ENCODE measurements at places on chromosomes 3 and 15.
A peak's percentile ranks its signal among the peaks of the same experiment; 100 is the strongest.

- DNase-seq = no peak
Observed at GRCh38 chr3:30112902-30113484, 493.4 kb upstream of the TGFBR2 start.

- DNase-seq = no peak
Observed at GRCh38 chr15:48370460-48370859, 39.2 kb downstream of the DUT start.

DNA sequence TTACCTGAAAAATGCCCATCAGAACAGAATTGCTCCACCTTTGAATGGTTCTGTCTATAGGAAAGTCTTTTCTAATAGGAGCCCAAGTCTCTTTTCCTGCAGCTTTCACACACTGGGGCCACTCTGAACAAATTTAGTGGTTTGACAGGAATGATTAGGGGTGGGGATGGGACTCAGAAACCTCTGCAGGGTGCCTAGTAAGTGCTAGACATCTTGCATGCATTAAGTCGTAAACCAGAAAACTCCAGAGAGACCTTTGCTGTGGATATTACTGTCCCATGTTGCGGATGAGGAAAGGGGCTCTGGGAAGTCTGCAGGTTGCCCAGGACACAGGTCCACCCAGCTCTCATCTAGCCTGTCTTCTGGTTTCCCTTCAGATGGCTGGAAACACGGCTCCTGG, 189.7 kb downstream of the OPA1 start:
- DNase-seq = no peak

- no peak for DNase-seq
Observed at GRCh38 chr3:176714034-176714433, 483.2 kb downstream of the TBL1XR1 start.

DNA sequence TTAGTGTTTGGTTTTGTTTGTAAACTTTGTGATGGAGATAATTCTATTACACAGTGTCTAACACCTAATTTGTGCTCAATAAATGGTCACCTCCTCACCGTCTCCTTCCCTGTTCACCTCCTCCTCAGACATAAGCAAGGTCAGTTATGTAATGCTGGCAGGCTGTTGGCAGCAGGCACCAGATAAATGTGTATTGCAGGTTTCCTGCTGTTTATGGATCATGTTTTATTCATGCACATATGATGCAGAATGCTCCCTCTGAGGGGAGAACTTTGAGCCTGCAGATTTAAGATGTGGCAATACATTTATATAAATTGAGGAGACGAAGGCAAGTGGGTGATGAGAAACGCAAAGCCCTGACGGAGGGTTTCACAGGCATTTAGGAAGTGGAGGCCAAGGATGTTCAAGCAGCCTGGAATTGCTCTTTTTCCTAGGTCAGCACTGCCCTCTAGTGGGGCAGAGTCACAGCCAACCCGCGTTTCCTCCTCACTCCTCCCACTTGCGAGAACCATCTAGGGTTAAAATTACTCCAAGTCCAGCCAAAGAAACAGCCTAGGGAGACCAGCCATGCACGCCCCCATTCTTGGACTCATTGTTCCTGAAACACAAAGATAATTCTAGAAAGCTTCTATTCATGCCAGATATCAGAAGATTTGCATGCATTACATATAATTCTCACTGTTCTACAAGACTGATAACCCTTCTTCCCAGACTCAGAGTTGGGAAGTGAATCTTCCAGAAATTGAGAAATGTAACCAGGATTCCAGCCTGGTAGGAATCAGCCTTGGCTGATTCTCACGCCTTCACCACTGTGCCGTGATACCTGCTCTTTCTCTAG, 228.7 kb downstream of the SLCO3A1 start:
- DNase-seq = peak; percentile 69

DNA sequence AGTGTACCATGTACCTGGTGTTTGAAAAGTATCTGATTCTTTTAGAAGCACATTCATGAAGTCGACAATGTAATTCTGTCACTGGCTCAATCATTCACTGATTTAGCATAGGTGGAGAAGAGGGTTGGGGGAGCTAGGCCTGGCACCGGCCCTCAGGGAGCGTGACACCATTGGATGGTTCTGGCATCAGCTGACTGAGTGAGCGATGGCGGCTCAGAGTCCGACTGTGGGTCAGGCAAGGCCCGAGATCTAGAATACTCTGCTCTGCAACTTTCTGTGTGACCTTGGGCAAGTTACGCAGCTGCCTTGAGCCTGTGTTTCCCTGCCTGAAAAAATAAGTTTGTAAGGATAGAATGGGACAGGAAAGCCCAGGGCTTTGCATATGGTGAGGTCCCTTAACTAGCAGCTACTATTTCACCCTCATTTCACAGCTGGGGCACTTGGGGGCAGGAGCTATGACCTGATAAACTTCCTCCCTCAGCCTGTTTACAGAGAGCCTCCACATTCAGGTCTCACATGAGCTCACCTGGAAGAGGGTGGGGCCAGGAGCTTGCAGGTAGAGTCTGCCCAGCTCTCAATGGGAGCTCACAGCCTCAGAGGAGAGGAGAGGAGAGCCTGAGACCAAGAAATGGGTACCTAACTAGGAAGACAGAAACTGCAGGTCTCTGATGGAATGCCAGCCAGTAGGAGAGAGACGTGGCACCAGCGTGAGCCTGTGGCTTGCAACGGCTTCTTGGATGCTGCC, 153.7 kb upstream of the TLE3 start:
- DNase-seq = no peak

DNA sequence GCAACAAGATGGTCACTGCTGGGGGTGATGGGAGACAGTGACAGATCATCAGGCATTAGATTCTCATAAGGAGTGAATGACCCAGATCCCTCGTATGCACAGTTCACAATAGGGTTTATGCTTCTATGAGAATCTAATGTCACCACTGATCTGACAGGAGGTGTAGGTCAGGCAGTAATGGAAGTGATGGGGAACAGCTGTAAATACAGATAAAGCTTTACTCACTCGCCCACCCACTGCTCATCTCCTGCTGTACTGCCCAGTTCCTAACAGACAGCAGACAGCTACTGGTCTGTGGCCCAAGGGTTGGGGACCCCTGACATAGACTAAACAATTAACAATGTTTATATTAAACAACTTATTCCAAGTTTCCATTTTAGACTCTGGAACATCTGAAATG, 25.4 kb downstream of the IFT80 start:
- no peak for DNase-seq

DNA sequence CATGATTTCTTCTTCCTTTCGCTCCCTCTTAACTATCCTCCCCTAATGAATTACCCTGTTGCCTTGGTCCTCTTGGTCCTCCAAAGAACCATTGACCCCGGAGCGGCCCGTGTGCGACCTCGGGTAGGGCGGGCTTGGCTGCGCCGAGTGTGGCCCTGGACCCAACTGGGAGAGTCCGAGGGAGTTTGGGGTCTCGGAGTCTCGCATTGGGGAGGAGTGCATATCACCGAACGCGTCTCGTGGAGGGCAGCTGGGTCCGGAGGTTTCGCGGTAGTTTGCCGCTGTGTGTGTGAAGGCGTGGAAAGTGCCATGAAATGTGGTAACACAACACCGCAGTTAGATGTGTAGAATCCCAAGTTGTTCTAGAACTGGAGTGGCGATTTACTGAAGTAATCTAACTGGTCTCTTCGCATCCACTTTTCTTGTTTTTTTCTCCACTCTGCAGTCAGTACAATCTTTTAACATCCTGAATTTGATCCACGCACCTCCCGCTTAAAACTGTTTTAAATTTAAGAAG, 363 bp downstream of the GTF2E1 start:
- no peak for DNase-seq

- no peak for DNase-seq
Observed at GRCh38 chr3:107432646-107433045, 55.4 kb downstream of the CCDC54 start.

DNA sequence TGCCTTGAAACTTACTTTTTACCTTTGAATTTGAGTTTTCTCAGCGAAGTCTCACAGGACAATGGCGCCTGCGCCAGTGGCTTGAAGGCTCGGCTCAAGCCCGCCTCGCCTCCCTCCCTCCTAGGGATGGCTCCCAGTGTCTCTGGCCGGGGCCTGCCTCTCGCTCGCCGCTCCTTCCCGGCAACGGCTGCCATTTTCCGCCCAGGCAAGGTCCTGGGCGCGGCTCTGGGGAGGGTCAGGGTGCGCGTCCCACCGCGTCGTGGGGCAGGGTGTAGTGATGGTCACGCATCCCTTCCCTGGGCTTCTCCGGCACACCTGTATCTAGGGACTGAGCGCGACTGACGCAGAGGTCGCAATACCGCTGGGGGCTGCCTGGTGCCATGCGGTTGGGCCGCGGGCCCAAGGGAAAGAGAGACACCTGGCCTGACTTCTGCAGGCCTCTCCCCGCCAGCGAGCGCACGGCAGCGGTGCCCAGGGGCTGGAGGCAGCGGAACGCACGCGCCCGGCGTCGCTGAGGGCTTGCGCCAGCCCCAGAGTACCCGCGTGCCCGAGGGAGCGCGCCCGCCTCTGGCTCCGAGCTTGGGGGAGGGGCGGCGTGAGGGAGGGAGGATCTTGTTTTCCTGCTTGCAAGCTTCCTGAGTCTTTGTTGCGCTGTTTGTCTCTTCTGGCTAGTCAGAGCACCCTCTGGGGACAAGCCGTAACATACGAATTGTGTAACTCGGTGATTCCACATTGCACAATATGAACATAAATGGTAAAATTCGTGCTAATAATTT, 20.7 kb upstream of the FEM1B start:
- peak; percentile 89 for DNase-seq

DNA sequence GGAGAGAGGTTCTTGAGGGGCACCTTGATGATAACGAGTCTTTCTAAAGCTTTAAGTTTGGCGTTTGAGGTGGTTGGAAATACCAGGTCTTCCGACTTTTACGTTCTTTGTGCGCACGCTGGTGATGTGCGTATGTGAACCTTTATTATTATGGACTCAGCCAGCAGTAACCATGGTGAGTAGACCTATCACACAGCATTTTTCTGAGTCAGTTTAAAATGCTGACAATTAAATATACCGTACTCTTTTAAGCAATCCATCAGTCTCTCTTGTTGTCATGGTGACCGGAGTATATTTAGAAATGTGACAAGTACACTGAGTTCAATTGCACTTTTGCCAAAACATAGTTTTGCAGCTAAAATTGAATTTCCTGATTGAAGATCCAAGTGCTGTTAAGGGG, 172.2 kb downstream of the LPP start:
- DNase-seq = no peak

DNA sequence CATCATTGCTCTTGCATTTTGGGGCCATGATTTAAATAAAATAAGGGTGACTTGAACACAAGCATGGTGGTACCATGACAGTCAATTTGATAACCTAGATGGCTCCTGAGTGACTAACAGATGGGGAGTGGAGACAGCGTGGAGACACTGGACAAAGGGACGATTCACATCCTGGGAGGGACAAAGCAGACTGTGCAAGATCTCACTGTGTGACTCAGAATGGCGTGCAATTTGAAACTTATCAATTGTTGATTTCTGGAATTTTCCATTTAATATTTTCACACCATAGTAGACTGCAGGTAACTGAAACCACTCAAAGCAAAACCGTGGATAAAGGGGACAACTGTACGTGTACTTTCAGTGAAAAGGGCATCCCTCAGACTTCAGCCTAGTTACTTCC, 25.5 kb downstream of the MCCC1 start:
- DNase-seq = no peak

- DNase-seq = no peak
Observed at GRCh38 chr15:36911322-36911944, 188.9 kb downstream of the MEIS2 start.

DNA sequence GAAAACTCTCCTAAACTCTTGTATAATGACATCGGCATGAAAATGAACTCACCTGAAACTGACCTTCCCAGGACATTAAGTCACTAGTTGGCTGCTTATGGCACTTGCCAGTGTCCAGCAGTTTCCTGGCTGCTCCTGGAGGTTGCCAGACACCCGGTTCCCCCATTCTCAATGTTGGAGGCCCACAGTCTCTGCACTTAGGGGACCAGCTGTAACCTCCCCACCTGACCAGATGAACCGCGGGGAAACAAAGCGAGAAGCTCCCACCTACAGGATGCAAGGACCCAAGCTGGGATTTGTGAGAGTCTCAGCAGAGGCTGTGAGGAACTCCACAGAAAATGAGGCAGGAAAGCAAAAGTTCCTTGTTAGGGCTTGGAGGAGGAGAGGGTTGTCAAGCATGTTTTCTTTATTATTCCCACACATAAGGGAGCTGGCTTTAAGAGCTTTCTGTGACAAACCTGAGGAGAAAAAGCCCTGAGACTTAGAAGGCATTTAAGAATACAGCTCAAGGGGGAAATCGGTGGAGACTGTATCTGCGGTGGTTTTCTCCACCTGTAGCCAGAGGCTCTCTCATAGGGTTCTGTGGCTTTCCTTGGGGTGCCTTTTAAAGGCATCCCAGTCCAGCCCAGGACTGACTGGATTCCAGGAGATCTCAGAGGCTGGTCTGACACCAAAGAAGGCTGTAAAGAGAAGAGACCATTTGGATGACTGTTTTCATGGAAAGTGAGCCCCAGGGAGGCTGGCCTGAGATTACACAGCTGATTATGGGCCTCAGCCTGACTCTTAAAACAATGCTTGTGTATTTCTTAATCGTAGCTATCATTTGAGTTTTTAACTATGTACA, 4.6 kb downstream of the TPM1 start:
- no peak for DNase-seq

DNA sequence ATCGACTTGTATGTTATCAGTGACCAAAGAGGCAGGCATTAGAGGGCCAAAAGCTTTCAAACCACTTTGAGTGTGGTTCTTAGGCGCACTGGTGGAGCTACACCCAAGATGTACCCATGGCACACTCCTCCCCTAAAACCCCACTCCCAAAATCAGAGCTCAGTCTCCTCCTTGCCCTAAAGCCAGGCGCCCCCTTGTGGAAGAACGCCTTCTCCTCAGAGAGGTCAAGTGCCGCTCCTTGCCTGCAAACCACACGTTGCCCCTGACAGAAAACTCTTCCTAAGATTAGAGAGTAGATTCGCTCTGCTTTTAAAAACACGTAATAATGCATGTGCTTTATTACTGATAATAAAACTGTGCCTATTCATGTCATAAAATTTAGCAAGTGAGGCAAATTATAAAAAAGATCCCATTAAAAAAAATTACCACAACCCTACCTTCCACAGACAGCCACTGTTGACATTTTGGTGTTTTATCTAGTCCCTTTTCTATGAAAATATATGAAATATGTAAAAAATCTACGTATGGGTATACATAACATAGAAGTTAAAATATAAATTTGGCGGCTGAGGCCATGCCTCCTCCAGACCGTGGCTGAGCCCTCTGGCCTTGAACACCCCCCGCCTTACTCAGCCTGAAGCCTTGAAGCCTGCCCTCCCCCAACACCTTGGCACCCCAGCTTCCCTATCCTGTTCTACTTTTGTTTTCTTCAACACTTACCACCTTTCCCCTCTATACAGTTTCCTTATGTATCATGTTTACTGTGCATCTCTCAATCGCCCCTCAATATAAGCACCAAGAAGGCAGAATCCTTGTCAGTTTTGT, 33.5 kb downstream of the BCL2L10 start:
- peak; percentile 91 for DNase-seq

DNA sequence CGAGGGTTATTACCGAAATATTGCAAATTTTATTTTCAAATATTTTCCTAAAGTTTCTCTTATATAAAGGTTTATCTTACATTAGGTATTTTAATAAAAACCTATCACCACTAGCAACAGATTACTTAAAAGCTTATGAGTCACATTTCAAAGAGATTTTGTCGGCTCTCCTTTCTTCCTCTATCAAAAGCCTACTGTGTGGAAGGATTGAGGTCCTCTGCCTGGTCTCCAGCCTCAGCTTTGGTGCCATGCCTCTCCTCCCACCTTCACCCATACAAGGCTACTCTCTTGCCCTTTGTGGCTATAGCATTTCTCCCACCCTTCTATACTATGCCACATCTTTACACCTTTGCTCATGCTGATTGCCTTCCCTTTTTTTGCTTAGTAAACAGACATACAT, 199.3 kb downstream of the TNIK start:
- no peak for DNase-seq

GRCh38 chr3:10753964-10754363, 62.1 kb upstream of the SLC6A11 start:
- DNase-seq = peak; percentile 32

GRCh38 chr3:115990669-115991068, 367.4 kb downstream of the GAP43 start:
- DNase-seq = no peak

Data from heart left ventricle (tissue), 16 donors.